ENCODE measurements at places on chromosomes 12 and 14.
A peak's percentile ranks its signal among the peaks of the same experiment; 100 is the strongest.

DNA sequence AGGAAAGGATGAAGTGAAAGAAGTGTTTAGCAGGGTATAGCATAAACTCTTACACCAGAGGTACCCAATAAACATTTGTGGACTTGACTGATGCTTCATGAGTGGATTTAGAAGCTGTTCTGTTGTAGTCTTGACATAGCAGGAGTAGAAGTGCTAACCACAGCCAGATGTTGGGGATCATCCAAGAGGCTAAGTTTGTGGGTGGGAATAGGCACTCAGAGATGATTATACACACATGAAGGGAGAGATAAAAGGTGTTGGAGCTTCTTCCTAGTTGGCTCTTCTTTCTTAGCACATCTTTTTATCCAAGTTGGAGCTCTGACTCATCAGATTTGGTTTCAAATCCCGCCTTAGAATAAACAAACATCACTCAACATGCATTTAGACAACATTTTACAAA is 166.7 kb upstream of the E2F7 start:
- H3K4me3 ChIP-seq = no peak overlapping the region
- H3K4me1 ChIP-seq = peaks cover 7% of the 10 kb centered on the region
- H3K27ac ChIP-seq = no peak overlapping the region
- DNase-seq = no peak
- H3K27me3 ChIP-seq = no peaks in the 10 kb centered on the region
- H3K36me3 ChIP-seq = no peaks in the 10 kb centered on the region

- no peaks in the 10 kb centered on the region for H3K36me3 ChIP-seq
- no peaks in the 10 kb centered on the region for H3K27me3 ChIP-seq
- no peak overlapping the region for H3K4me3 ChIP-seq
- DNase-seq = peak; percentile 6
- no peaks in the 10 kb centered on the region for H3K4me1 ChIP-seq
- no peak overlapping the region for H3K27ac ChIP-seq
Observed at GRCh38 chr12:131287015-131287937, 333.6 kb downstream of the ADGRD1 start.

- DNase-seq = no peak
- H3K27me3 ChIP-seq = no peaks in the 10 kb centered on the region
- H3K4me3 ChIP-seq = no peak overlapping the region
- H3K27ac ChIP-seq = peak overlapping the region; percentile 73
Observed at GRCh38 chr12:110023059-110023980, 24.1 kb downstream of the ANKRD13A start.

DNA sequence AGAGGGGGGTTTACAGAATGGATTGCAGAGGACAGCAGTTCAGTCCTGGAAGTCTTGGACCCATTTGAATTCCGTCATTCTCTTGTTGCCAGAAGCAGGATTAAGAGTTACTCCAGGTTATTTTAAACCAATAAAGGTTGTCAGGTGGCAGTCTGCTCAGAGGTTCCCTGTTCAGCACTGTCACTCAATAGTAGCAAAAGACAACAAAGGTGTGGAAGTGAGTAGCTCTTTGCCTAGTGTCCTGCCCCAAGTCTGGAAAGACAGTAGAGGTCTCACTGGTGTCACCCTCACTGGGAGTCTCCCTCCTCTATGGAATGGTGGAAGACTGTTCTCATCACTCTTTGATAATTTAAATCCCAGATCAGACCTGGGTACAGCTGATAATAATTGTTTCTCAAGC is 73.4 kb upstream of the PLEKHG3 start:
- H3K4me1 ChIP-seq = peaks cover 7% of the 10 kb centered on the region
- H3K4me3 ChIP-seq = no peak overlapping the region
- H3K27me3 ChIP-seq = no peaks in the 10 kb centered on the region
- no peak overlapping the region for H3K27ac ChIP-seq

DNA sequence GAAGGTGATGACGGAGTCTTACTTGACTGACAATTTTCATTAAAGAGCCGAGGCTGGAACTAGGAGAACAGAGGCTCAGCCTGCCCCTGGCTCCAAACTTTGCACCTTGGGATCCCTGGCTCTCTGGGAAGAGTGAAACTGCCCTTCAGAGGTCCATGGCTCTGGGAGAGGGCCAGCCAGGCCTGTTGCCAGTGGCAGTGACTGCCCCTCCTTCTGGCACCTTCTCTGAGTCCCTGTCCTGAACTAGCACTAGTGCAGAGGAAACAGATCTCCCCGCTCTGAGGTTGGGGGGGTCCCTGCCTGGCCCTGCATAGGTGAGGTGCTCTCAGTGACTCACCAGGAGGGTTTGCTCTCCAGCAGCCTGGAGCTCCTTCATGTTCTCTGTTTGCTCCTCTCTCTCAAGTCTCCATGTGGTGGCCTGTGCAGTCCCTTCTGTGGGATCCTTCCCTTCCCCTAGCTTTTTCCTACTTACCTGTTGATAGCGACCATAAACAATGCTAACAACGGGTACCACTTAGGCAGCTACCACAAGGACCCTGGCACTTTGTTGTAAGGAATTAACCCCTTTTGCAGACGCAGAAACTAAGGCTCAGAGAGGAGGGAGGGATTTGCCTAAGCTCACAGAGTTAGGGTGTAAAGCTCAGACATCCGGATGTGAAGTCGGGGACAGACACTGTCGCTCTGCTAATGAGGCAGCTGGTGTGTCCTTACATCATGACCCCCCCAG is 22.4 kb downstream of the FAM222A start:
- DNase-seq = peak; percentile 8
- H3K4me3 ChIP-seq = no peak overlapping the region
- H3K36me3 ChIP-seq = no peaks in the 10 kb centered on the region
- peaks cover 24% of the 10 kb centered on the region for H3K27me3 ChIP-seq
- peak overlapping the region; percentile 4 for H3K27ac ChIP-seq

DNA sequence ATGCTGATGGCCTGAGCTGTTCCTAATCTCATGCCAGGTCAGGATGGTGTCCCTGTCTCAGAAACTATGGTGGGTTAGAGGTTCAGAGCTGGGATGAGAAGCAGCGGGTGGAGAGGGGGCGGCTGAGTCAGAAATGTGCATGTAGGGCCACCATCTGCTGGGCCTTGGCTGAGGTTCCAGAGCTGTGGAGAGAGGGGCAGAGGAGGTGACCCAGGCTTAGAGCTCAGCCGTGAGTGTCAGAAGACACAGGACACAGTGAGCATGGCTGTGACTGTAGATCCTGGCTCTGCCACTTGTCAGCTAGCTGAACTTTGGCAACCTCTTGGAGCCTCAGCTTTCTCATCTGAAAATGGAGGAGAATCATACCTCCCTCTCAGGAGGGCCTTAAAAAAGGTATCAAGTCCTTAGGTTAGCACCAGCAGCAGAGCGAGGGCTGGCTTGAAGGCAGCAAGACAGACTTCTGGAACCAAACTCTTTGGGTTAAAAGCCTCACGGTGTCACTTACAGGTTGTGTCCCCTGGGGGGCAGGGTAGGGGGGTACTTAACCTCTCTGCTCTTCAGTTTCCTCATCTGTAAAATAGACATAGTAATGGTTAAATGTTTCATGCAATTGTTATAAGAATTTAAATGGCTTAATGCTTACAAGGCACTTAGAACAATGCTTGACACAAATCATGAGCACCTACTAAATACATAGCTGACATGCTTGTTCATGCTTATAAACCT is 34.8 kb downstream of the TMEM229B start:
- DNase-seq = no peak
- no peak overlapping the region for H3K27ac ChIP-seq
- peaks cover 6% of the 10 kb centered on the region for H3K4me1 ChIP-seq
- peaks cover 3% of the 10 kb centered on the region for H3K36me3 ChIP-seq
- H3K4me3 ChIP-seq = no peak overlapping the region

- H3K4me1 ChIP-seq = peaks cover 37% of the 10 kb centered on the region
- H3K4me3 ChIP-seq = no peak overlapping the region
- H3K27ac ChIP-seq = no peak overlapping the region
- H3K27me3 ChIP-seq = peaks cover 3% of the 10 kb centered on the region
Observed at GRCh38 chr14:75454963-75455546, 27.2 kb downstream of the JDP2 start.

GRCh38 chr12:1644534-1645438 is 15.8 kb downstream of the WNT5B start:
- no peak overlapping the region for H3K4me3 ChIP-seq
- peaks cover 27% of the 10 kb centered on the region for H3K27me3 ChIP-seq
- peaks cover 6% of the 10 kb centered on the region for H3K4me1 ChIP-seq

DNA sequence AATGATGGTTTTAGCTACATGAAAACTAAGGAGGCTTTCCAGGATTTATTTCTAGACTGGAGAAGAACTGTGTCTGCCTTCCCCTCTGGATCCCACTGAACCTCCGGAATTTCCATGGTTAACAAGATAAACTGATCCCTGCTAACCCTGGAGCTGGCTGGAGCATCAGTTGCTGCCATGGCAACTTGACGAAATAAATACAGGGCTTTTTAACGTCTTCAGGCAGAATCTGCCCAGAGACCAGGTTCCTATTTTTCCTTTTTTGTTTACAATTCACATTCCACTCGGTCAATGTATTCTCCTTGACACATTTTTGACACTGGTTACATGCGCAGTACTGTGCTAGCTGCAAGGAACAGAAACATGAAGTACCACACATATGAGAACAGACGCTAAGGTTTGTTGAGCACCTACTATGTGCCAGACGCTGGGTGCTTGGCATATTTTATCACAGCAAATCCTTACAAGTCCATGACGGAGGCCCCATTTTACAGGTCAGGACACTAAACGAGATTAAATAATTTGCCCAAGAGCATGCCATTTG is 1.7 kb downstream of the C14orf132 start:
- H3K4me1 ChIP-seq = peaks cover 7% of the 10 kb centered on the region
- peak overlapping the region; percentile 90 for H3K4me3 ChIP-seq
- peaks cover 4% of the 10 kb centered on the region for H3K36me3 ChIP-seq
- peak overlapping the region; percentile 18 for H3K27ac ChIP-seq
- peaks cover 26% of the 10 kb centered on the region for H3K27me3 ChIP-seq

- H3K36me3 ChIP-seq = no peaks in the 10 kb centered on the region
- DNase-seq = no peak
- no peaks in the 10 kb centered on the region for H3K4me1 ChIP-seq
Observed at GRCh38 chr14:100982353-100982752, 78.8 kb upstream of the RTL1 start.

GRCh38 chr12:124964836-124965462 is 24.0 kb downstream of the DHX37 start:
- peak overlapping the region; percentile 24 for H3K27ac ChIP-seq
- H3K36me3 ChIP-seq = peaks cover 17% of the 10 kb centered on the region
- H3K4me1 ChIP-seq = no peaks in the 10 kb centered on the region
- DNase-seq = no peak
- H3K4me3 ChIP-seq = no peak overlapping the region

- no peak overlapping the region for H3K4me3 ChIP-seq
- peaks cover 18% of the 10 kb centered on the region for H3K4me1 ChIP-seq
- DNase-seq = no peak
- H3K36me3 ChIP-seq = no peaks in the 10 kb centered on the region
Observed at GRCh38 chr12:97274386-97274785, 188.2 kb upstream of the RMST start.

DNA sequence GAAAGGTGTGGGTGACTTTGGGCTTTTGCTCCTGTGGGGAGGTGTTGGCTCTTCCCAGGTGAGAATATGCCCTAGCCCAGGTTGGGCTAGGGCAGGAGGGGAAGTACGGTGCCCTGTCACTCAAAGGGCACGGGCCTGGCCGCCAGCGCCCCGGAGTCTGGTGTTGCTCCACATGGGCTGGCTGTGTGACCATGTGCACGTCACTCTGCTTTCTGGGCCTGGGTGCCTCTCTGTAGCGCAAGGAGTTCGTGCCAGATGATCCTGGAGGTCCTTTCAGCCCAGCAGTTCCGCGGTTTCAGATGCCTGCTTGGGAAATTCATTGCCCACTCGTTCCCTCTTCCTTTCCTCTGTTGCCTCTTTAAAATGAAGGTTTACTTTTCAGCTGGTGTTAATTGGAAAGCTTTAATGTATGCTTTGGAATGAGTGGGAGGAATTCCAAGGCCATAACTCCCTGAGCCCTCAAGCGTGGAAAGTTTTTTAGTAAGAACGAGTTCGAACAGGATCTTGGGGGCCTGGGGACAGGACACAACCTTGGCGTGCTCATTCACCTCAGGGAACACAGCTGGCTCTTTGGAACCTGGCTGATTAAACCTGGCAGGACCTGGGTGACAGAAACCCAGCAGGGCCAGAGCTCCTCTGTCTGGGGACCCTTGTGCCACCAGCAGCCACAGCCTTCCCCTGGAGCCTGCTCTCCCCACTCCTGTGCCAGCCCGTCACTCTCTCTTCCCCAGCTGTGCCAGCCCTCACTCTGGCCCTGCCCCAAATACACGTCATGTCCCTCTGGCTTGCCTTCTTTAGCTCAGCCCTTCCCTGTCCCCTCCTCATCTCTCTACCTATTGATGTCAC is 42.8 kb downstream of the TSPAN9 start:
- H3K27me3 ChIP-seq = no peaks in the 10 kb centered on the region
- H3K27ac ChIP-seq = no peak overlapping the region
- no peak overlapping the region for H3K4me3 ChIP-seq
- peaks cover 5% of the 10 kb centered on the region for H3K36me3 ChIP-seq

DNA sequence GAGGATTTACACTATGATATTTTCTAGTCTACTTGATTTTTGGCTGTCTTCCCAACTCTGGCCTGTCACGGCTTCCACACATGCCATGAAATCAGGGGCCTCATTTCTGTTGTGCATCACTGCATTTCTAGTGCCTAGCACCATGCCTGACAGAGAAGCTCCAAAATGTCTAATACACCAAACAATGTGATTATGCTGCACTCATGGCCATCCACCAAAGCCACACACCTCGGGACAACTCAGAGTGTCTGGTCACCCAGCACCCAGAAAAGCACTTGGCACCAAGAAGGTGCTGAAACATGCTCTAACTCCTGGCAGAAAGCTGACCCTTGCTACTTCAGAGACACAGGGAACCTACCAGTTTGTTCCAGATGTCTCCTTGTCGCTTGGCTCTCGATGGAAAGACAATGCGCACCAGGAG is 11.3 kb downstream of the GCN1 start:
- H3K4me3 ChIP-seq = no peak overlapping the region
- DNase-seq = no peak
- peaks cover 21% of the 10 kb centered on the region for H3K36me3 ChIP-seq
- H3K27me3 ChIP-seq = no peaks in the 10 kb centered on the region
- H3K27ac ChIP-seq = peak overlapping the region; percentile 69

DNA sequence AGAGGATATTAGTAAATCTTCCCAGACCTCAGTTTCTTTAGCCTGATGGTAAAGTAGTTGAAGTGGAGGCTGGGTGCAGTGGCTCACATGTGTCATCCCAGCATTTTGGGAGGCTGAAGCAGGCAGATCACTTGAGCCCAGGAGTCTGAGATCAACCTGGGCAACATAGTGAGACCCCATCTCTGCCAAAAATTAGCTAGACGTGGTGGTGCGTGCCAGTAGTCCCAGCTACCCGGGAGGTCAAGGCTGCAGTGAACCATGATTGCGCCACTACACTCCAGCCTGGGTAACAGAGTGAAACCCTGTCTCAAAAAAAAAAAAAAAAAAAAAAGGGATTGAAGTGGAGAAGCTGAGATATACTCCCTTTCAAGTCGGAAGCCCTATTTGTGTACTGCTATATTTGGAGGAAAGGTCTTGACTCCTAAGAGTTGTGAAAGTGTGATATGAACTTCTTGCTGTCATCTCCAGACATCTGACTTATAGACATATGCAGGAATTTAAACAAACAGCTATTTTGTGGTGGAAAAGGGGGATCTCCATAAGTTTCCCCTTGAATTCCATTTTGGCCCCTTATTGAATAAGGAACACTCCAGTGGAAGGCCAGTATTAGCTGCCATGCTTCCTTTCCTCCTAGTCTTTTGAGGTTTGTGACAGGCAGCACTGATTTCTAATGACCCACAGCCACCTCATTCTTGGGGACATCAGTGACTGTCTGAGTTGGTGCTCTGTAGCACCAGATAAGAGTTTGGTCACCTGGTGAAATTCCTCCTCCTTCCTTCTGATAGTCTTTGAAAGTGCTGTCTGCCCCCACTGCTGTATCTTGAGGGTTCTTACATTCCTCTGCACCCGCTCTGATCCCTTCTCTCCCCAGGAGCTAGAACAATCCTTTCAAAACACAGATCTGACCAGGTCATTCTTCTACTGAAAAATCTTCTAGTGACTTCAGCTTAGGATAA is 7.4 kb downstream of the ELK3 start:
- H3K36me3 ChIP-seq = no peaks in the 10 kb centered on the region
- no peak overlapping the region for H3K27ac ChIP-seq
- peaks cover 7% of the 10 kb centered on the region for H3K27me3 ChIP-seq
- no peak for DNase-seq
- H3K4me1 ChIP-seq = no peaks in the 10 kb centered on the region
